ENCODE measurements at places on chromosomes 2 and 18.

- no peak for DNase-seq
Measured at GRCh38 chr2:8368463-8368862, 313.4 kb upstream of the ID2 start.

DNA sequence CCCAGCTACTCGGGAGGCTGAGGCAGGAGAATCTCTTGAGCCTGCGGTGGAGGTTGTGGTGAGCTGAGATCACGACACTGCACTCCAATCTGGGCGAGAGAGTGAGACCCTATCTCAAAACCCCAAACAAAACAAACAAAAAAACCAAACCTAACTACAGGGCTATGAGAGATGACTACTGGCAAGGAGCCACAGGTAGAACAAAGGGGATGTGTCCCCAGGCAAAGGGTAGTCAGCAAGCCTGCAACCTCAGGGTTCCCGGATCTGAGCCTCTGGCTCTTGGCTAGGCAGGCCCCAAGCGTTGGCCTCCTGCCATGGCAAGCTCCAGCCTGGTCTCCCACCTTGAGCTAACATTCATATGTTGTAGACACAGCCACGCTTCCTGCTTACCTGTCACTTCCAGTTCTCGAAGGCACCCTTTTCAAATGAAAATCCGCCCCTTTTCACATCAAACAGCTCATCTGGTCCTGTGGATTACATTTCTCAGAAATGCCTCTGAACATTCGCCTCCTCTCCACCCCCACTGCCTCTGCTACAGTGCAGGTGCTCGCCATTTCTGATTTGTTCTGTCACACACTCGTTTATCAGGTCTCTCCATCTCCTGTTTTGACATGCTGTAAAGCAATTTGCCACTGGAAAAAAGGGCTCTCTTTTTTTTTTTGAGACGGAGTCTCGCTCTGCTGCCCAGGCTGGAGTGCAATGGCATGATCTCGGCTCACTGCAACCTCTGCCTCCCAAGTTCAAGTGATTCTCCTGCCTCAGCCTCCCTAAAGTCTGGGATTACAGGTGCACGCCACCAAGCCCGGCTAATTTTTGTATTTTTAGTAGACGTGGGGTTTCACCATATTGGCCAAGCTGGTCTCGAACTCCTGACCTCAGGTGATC lies 13.1 kb upstream of the ACTR3 start:
- peak; percentile 23 for DNase-seq

- no peak for DNase-seq
Measured at GRCh38 chr2:46358713-46359112, 61.5 kb downstream of the EPAS1 start.

DNA sequence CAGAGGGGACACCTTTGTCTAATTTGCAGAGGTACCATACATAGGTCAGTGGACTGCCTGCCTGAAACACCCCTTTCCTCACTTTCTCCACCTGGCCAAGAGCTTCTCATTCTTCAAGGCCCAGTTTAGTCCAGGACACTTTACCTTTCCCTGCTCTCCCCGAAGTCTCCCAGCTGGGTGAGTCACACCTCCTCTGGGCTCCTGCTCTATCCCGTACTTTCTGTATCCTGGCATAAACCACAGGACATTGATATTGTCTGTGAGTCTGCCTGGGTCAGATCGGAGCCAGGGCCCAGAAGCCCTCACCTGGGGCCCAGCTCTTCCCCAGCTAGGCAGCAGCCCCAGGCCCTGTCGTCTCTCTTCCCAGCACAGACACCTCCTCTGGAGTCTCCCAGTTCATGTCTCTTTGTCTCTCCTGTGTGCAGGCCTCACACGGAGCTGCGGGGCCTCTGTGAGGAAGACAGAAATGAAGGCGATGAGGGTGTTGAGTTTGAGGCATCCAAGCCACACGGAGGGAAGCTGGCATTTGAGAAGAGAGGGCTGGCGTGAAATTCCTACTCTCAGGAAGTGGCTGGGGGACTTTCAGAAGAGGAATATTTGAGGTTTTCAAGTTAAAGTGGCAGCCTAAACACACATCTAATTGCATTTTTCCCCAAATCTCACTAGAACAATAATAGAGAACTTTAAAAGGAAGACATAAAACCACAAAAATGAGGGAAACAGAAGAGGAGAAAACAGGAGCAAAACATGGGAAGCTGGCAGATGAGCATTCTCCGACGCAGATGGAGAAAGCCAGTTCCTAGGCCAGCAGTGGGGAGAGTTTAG lies 79.6 kb upstream of the LAPTM4A start:
- no peak for DNase-seq

DNA sequence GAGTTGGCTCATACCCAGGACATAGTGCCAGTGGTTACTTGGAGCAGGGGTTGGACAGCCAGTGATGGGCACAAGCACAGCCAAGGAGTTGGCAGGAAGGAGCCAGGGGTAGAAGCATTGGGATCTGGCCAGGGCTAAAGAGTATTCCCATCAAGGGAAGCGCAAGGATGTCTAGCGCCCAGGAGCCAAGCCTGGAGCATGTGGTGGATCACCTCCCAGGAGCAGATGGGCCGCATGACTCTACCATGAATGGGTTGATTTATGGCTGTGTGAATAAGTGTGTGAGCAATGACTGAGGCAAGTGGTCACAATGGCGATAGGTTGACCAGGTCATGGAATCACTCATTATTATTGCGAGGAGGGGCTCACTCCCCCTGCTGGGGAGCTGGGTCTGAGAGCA lies 111.1 kb downstream of the FHOD3 start:
- DNase-seq, result no peak

DNA sequence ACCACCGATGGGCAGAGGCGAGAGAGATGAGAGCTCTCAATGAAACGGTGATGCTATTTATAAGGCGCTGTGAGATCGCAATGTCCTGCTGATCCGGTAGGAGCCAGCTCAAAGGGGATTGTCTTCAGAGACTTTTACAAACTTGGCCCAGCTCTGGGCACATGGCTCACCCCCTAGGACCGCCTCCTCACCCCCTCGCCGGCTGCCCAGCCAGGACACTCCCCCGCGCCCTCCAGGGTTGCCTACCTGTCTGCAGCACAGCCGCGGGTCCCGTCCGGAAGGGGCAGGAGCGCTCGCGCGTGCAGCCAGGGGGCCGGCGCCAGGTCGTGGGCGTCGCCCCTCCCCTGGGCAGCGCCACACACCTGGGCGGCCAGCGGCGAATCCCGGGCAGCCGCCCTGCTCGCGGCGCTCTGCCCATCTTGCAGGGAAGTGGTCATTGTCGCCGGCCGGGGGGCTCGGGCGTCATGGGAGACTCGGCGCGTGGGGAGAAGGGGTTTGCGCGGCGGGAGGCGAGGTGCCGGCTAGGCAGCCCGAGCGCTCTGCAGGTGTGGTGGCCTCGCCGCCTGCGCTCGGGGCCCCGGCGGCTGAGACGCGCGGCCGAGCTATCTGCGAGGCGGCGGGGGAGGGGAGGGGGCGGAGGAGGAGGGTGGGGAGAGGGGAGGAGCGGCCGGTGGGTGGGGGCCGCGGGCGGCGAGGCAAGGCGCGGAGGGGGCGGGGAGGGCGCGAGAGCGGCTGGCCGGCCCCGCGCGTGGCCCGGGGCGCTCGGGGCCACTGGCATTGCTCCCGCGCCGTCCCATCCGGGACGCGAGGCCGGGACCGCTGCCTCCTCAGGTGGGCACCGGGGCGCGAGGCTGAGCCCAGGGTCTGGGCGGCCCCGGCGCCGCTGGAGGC lies at the start of gene GRB14:
GRB14 (minus strand) TSS at position 610 of the 891 bp plus-strand sequence; CDS start at position 437, 173 bp downstream.
- DNase-seq, result no peak

DNA sequence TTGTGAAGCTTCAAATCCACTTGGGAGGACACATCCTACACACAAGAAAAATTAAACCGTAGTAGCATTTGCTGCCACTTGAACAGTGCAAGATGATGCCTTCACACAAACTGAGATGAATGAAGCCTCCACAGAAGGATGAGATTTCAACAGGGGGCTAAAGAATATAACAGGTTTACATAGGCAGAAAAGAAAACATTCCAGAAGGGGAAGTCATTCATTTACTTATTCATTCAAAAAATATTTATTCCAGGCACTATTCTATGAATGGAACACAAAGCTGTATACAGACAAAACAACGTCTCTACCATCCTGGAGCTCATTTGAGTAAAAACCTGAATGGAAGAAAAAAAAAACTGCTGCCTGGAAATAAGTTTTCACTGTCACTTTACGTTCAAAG lies 170.5 kb downstream of the CDH20 start:
- no peak for DNase-seq

DNA sequence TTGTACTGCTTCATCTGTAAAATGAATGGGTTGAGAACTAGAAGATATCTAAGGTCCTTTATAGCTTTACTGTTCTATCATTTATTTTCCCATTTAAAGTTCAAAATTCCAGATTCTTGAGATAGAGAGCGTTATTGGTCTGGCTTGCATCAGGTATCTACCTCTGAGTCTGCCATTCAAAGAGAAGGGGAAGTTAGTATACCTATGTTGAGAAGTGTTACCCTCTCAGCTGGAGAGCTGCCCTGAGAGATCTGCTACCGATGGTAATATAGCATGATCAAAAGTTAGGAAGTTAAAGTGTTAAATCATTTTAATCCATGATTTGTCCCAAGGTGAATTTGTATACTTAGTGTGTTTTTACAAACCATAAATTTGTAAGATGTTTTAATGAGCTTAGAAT lies 7.4 kb downstream of the EPC2 start:
- no peak for DNase-seq

DNA sequence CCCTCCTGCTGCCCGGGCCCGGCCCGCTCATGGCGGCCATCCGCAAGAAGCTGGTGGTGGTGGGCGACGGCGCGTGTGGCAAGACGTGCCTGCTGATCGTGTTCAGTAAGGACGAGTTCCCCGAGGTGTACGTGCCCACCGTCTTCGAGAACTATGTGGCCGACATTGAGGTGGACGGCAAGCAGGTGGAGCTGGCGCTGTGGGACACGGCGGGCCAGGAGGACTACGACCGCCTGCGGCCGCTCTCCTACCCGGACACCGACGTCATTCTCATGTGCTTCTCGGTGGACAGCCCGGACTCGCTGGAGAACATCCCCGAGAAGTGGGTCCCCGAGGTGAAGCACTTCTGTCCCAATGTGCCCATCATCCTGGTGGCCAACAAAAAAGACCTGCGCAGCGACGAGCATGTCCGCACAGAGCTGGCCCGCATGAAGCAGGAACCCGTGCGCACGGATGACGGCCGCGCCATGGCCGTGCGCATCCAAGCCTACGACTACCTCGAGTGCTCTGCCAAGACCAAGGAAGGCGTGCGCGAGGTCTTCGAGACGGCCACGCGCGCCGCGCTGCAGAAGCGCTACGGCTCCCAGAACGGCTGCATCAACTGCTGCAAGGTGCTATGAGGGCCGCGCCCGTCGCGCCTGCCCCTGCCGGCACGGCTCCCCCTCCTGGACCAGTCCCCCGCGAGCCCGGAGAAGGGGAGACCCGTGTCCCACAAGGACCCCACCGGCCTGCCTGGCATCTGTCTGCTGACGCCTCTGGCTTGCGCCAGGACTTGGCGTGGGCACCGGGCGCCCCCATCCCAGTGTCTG lies 767 bp downstream of the RHOB start:
- no peak for DNase-seq

DNA sequence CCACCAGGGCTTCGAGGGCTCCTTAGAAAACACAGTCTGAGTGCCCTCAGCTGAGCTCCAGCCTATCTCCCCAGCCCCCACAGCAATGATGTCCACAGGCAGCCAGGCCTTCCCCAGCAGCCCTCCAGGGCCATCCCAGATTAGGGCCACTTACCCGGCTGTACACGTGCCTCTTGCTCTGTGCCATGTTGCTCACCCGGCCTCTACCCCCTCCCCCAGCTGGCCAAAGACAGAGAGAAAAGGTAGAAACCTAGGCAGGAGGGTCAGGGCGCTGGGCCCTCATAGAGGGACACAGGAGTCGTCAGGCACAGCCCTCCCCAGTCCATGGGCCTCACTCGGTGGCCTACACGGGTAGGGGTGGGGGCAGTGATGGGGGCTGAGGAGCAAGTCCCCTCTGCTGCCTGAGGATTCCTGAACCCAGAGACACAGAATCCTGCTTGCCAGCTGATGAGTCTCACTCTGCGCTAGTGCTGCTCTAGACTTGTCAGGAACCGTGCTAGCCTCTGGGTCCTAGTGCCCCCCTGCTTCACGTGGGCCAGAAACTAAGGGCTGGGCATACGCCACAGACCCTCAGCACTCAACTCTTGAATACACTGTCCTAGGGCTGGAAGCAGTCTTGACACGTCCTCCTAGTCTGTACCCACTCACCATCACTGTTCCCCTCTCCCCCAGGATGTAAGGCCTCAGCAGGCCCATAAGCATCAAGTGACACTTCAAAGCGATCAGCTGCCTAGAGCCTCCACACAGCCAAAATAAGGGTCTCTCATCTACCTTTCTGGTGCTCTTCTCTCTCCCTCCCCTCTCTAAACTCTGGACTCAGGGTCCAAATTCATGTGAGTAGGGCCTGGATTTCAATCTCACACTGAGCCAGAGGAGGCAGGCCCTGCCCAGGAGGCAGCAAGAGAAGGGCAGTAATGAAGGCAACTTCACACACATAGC lies at the start of gene DCTN1:
DCTN1 (minus strand) TSS at position 461 of the 939 bp plus-strand sequence; CDS start at position 187, 274 bp downstream.
- DNase-seq, result no peak

DNA sequence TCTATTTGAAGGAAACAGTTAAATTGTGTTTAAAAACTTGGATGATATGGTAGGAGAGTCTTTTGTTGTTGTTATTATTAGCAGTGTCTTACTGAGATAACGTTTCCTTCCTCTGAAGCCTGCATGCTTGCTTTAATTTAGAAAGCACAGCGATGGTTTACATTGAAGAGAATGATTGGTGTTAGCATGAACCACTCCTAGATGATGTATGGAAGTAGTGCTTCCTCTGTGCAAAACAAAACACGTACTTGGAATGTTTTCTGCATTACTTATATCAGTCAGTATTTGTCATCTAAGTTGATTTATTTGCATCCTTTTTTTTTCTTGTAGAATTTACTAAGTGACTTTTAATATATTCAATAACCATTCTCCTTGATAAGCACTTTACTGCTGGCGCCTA lies 89.0 kb downstream of the UGGT1 start:
- DNase-seq, result no peak

- DNase-seq, result no peak
Measured at GRCh38 chr2:157363612-157364101, 38.0 kb upstream of the ERMN start.

- DNase-seq, result no peak
Measured at GRCh38 chr2:44130441-44130840, 38.2 kb upstream of the PPM1B start.

DNA sequence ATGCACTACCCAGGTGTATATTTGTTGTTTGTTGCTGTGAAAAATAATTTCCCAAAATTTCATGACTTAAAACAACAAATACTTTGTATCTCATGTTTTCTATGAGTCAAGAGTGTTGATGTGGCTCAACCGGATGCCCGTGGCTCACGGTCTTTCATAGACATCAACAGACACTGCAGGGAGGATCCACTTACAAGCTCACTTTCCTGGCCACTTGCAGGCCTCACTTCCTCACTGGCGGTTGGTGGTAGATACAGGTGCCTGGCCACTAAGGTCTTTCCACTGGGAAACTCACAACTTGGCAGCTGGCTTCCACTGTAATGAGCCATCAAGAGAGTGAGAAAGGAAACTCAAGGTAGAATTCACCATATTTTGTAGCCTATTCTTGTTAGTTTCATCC lies 662.9 kb downstream of the IRS1 start:
- DNase-seq, result no peak
